CD4-positive, alpha-beta T cell treated with Interleukin-4 for 1 hour (primary cell): ENCODE measurements at places on chromosomes 13 and 19.
A peak's percentile ranks its signal among the peaks of the same experiment; 100 is the strongest.

DNA sequence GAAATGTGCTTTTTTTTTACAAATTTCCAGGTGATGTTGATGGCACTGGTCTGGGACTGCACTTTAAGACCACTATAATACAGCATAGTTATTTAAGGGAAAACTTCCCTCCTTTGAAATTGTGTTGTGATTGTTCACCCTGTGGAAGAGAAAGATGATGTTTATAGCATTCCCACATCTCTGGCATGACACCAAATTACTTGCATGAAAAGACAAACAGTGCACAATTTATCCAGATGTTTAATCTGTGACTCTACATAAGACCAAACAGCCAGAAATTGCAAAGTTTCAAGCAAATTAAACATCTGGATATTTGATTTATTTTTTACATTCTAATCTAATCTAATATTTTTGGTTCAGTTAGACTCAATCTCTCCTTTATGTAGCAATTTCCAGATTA is 51.6 kb downstream of the UFM1 start:
- DNase-seq, result no peak

GRCh38 chr19:39631178-39631577 is 24.5 kb upstream of the LGALS16 start:
- DNase-seq, result no peak

- no peak for DNase-seq
These were observed 253.9 kb downstream of the ZNF536 start for GRCh38 chr19:30625947-30626625.

DNA sequence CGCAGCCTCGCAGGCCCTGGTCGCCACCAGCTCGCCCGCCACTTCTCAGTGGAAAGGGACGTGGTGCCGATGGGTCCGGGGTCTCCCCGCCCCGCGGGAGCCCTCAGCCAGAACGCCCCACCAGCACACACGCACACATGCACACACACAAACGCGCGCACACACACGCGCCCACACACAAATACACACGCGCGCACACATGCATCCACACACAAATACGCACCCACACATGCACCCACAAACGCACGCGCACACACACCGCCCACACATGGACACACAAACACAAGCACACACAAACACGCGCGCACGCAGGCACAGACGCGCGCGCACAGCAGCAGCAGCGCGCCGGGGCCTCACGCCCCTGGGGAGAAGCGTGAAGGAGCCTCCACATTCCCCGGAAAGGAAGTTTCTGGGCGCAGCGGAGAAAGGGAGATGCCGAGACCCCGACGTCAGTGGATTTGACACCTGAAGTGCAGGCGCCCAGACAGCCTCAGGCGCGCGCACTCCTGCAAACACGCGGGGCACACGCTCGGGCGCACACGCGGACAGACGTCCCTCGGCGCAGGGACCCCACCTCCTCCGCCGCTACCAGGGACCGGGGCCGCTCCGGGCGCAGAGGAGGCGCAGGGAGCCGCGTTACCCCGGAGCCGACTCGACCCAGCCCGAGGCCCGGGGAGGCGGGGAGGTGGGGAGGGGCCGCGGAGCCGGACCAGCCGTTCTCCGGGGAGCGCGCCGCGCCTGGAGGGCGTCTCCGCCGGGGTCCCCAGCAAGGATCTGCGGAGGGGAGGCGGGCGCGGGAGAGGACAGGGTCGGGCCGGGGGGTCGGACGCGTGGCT is 622 bp downstream of the RASA3 start:
- no peak for DNase-seq

GRCh38 chr19:34471906-34472700 is 9.5 kb upstream of the WTIP start:
- DNase-seq, result no peak

DNA sequence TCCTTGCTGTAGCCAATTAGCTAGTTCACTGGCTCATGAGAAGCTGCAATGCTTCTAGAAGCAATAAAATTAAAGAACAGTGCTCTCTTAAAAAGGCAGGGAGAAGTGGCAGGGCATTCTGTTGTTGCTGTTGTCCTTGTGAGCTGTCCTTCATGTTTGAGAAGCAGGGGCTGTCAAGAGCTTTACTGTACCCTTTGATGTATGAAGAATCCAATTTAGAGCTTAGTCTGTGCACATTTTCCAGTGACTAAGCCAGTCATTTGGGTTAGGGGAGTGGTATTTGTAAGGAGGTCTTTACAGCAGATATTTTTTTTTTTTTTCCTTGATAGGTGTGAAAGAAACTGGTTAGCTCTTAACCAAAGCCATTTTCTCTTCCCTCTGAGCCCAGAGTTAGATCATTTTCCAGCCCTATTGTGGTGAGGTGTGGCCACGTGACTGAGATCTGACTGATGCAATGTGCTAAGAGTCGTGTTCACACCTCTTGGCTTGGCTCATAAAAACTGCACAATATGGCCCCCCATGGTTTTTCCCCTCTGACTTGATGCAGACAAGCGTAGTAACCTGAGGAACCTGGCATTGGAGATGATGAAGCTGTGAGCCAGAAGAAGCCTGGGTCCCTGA is 309.6 kb upstream of the TMTC4 start:
- DNase-seq, result no peak

GRCh38 chr19:55526216-55527196 is 10.4 kb downstream of the SBK2 start:
- no peak for DNase-seq

GRCh38 chr13:100338275-100338674 is 249.4 kb downstream of the PCCA start:
- no peak for DNase-seq

DNA sequence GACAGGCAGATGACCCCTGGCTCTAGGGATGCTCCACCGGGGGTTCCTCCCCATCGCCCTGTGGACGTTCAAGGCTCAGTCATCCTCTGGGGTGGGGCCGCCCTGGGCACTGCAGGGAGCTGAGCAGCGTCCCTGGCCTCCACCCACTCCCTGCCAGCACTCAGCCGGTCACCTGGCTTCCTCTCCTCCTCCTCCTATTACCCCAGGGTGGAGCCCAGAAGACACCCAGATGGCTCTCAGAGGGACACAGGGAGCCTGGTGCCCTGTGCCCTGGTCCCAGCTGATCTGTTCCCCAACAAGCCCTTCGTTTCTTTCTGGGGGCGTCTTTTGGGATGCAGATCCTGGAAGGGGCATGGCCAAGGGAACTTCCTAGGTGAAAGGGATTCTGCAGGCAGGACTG is 3.7 kb upstream of the MKNK2 start:
- DNase-seq, result no peak

GRCh38 chr19:58350871-58351557 is 2.3 kb downstream of the A1BG start:
- no peak for DNase-seq

- DNase-seq, result no peak
These were observed 427.6 kb downstream of the SPRY2 start for GRCh38 chr13:79913141-79913827.

DNA sequence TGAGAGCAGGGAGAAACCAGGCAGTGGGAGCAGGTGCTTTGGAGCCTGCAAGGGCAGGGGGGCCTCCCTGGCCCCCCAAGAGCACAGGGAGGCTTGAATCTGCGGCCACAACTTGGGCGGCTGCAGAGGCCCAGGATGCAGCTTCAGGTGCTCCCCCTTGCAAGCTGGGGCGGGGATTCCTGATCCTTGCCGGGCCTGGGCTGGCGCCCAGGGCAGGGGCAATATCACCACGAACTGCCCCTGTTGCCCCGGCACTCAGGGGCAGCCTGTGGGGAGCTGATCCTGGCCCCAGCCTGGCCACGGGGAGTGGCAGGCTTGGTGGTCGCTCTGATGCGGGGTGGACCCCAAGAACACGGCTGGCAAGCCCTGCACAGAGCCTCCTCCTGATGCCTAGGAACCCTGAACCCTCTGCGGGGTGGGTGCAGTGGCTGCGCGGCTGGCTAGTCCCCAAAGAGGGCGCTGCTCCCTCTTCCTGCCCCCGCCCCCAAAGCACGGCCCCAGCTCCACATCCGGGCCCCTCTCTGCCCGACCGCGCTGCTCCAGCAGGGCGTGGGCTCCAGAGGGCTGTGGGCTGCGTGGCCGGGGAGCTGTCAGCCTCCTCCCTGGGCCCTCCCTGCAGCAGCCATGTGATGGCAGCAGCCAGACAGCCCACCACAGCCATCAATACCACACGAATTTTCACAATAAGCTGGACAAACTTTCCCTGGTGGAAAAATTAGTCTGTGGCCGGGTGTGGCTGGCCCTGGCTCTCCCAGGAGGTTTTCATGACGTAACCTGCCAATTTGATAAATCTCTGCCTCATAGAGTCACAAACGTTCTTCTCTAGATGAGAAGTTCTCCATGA is 21.0 kb downstream of the TNFSF9 start:
- peak; percentile 73 for DNase-seq

DNA sequence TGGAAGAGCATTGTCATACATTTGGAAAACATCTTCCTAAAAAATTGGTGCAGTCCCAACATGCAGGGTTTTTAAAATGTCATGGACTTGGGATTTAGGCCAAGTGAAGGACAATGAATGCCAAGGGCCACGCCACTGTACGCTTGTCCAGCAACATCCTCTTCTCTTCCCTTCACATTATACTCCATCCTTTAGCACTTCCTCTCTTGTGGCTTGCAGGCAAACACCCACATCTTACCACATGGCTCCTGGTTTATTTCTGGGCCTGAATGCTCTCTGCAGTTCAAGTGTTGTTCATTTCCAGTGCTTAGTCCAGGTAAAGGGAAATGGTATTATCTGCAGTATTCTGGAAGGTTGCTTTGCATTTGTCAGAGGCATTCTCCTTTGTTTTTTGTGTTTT is 45.0 kb downstream of the CBY2 start:
- no peak for DNase-seq

- no peak for DNase-seq
These were observed 34.9 kb downstream of the LRCH1 start for GRCh38 chr13:46587807-46588418.

GRCh38 chr13:62087124-62087523 is 671.5 kb upstream of the PCDH20 start:
- no peak for DNase-seq
